ENCODE measurements at places on chromosomes 2 and 18.

- peak; percentile 44 for DNase-seq
Measured at GRCh38 chr2:61949714-61950560, 44.5 kb downstream of the COMMD1 start.

DNA sequence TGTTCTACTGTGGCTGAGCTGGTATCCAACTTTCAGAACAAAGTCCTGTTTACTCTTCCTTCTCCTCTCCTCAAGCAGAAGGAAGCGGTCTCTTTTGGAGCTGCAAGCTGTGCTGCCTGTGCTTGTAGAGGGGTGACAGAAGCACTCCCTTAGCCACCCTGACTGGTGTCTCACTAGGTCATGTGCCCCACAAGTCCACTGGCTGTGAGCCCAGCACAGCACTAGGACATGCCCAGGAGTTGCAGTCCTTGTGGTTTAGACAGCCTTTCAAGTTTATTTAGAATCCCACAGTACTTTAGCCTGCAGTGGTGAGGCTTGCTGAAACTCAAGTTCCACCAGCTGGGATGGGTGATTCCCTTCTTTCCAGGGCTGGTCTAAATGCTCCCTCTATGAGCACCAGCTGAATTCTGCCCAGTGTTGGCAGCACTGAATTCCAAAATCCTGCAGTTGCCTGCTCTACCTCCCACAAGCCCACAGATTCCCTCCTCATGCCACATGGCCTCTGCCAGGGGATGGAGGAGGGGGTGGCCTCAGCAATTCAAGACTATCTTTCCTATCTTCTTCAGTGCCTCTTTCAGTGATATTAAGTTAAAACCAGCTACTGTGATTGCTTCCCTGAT, 61.2 kb downstream of the CCDC85A start:
- DNase-seq, result no peak

GRCh38 chr2:239215136-239215925, 185.5 kb downstream of the HDAC4 start:
- DNase-seq, result no peak

- DNase-seq, result peak; percentile 91
Measured at GRCh38 chr18:70523035-70523791, 234.4 kb downstream of the SOCS6 start.

GRCh38 chr18:3297025-3297984, 35.4 kb downstream of the MYL12B start:
- peak; percentile 91 for DNase-seq

Data from DMS53 (cell line).